ENCODE measurements at places on chromosomes 4 and X. TPM values are rescaled to one million over a fixed set of nuclear protein-coding genes. Genes with fewer than 3 reads are reported as not detected.

SHOX gene
- not detected for polyA plus RNA-seq

DNA sequence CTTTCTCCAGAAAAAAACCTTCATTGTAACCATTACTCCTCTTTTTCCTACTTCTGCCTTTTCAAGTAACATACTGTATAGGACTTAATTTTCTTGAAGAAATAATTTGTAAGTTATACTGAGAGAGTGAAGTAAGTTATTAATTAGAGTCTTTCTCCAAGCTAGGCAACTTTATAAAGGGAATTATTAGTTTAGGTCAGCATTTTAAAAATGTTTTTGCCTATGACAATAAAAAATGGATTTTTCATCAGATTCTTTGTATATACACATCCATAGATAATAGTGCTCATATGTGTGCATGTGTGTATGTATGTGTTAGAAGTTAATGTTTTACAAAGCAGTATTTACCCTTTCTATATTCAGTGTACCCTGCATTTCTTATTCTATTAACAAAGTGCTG is 10.4 kb upstream of the NUDT6 start:
- DNase-seq = no peak

DNA sequence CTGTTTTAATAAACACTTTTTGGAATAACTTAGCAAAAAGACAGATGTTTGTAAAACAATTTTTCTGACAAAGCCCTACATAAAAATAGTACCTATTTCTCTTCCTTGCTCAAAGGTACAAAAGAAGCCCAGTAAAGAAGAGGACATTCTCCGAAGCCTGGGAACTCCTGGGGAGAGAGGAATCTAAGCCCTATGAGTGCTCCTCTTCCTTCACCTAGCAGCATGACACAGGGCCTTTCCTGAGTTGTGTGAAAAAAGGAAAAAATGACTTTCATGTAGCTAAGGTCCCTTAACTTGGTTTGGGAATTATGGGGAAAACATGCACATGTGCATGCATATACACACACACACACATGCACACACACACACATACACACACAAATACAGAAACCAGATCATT is 586.9 kb downstream of the TMA16 start:
- DNase-seq = no peak

- DNase-seq = no peak
Measured at GRCh38 chr4:59987289-59987688, 1212.8 kb upstream of the ADGRL3 start.

DNA sequence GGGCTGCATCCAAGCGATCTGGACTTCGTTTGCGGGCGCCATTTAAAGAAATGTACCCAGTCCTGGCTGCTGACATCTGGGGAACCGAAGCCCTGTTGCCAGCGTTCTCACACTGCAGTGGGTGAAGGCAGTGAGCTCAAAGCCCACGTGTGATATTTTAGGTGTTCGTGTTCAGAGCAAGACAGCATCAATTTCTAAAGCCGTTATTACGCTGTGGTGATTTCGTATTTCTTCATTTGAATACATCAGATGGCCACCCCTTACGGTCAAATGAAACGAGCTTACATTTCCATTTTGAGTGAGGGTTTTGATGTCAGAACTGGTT is 376 bp upstream of the C4orf36 start:
- DNase-seq = no peak

TSC22D3 gene
- polyA plus RNA-seq = 802 TPM

- peak; percentile 83 for DNase-seq
Measured at GRCh38 chrX:154541896-154542722, 4.5 kb downstream of the G6PD start.

- no peak for DNase-seq
Measured at GRCh38 chrX:74835566-74835965, 89.7 kb downstream of the NEXMIF start.

POLN gene
- polyA plus RNA-seq = 0.44 TPM

RENBP gene
- polyA plus RNA-seq = 1.9 TPM

CXorf49 gene
- polyA plus RNA-seq = not detected

HSFX1 gene
- 0.69 TPM for polyA plus RNA-seq

- no peak for DNase-seq
Measured at GRCh38 chr4:93018806-93019205, 715.0 kb downstream of the GRID2 start.

- no peak for DNase-seq
Measured at GRCh38 chrX:68708503-68709290, 61.2 kb downstream of the STARD8 start.

GRCh38 chrX:118630848-118631247 is 96.6 kb upstream of the IL13RA1 start:
- no peak for DNase-seq

DNA sequence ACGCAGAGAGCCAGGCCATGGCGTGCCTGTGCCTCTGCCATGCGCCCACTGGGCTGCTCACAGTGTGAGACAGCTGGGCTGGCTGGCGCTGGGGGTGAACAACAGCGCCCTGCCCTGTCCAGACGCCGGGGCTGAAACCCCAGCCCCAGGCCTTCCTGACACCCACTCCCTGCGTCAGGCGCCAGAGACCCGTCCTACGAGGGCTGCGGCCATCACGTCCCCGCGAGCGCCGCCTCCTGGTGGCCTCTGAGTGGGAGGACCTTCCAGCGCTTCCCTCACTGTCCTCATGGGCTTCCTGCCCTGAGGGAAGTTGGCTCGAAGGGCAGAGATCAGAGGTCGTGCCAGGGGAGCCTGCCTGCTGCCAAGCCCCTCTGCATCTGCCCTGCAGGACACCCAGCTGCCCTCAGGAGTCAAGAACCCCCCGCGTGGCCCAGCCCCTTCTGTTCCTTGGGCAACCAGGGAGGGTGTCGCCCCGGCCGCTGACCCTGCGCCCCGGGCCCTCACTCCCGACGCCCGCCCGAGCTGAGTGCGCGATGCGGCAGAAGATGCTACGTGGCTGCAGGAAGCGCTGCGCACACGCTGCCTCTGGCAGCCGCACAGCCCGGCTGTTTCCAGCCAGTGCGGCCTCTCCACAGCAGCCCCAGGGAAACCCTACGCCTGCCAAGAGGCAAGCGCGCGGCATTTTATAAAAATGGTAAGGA is 16.2 kb downstream of the NELFA start:
- DNase-seq = no peak

DNA sequence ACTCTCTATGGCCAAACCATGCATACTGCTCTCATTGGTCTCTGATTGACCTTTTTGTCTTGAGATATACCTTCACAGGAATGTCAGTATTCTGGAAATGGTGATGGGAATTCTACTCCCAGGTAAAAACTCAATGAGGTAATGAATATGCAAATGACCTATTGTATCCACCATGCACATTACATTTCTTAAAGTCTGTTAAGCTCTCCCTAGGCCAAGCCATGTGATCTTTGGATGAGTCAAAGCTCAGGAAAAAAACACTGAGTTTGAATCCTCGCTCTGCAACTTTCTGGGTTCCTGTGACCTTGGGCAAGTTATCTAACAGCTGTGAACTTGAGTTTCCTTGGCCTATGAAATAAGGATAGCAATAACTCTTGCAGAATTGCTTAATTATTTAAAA is 175.4 kb downstream of the PPP1R2C start:
- DNase-seq = no peak

GRCh38 chr4:141180991-141181761 is 39.5 kb upstream of the ZNF330 start:
- DNase-seq = no peak

LEF1 gene
- 0.44 TPM for polyA plus RNA-seq

- DNase-seq = no peak
Measured at GRCh38 chr4:128579154-128579853, 230.2 kb upstream of the JADE1 start.

TCEAL9 gene
- 11.0 TPM for polyA plus RNA-seq

- DNase-seq = no peak
Measured at GRCh38 chr4:121299367-121299766, 81.5 kb downstream of the QRFPR start.

DNA sequence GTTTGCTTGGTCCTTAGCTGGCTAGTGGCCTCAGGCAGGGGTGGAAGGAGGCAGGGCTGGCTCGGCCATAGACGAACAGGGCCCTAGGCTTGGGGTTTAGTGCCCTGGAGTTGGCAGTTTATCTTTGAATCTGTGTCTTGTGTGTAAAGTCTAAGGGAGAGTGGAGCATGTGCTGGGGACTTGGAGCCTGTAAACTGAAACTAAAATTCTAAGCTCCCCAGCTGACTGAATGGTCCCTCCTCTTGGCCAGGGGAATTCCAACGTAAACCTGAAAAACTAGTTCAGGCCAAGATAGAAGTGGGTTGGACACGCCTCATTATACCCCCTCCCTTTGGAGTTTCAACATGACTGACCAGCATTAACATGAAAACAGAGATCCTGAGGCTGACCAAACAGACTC is 46.1 kb upstream of the GPR78 start:
- no peak for DNase-seq

TCEAL1 gene
- polyA plus RNA-seq = 18.7 TPM

MECP2 gene
- polyA plus RNA-seq = 33.5 TPM

GRCh38 chr4:181323061-181323460 is 920.1 kb upstream of the TENM3 start:
- DNase-seq = no peak

- DNase-seq = no peak
Measured at GRCh38 chr4:30801876-30802275, 81.7 kb downstream of the PCDH7 start.

DNA sequence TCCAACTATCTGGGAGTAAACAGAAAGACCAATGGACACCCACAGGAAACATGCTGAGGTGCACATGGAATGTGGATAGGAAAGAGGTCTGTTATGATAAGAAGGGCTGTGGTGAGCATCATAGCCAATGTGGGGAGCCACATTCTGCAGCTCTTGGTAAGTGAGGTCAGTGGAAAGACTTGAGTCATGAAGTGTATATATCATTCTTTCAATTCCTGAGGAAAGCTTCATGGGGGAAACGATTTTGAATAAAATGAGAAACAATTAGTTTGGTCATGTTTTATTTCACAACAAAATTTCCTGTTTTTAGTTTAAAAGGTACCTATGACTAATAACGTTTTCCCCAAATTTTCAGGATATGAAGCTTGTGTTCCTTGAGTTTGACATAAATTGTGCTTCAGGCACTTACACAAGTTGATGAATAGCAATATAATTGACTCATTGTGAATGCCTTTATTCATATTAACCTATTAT is 41.4 kb upstream of the RASSF6 start:
- no peak for DNase-seq

Data from psoas muscle (tissue), 8 donors.